Activated CD8-positive, alpha-beta memory T cell treated with anti-CD3 and anti-CD28 coated beads for 4 hours (primary cell): ENCODE measurements at places on chromosomes 1 and 21.

GRCh38 chr1:212457740-212458338 lies 25.1 kb downstream of the NENF start:
- no peak for DNase-seq

DNA sequence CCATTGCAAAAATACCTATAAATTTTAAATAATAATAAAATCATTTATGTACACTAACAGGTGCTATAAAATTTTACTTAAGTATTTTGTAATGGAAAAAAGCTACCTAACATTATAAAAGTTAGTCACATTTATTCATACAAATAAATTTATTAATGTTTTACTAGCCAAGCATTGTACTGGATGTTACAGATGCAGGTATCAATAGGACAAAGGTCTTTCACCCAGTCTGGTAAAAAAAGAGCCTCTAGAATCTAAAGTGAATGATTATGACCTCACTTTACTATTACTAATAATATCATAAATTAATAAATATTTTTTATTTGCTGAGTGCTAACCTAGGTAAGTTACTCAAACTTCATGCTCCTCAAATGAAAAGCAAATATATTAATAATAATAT lies 170.6 kb downstream of the KCNT2 start:
- no peak for DNase-seq

- no peak for DNase-seq
Measured at GRCh38 chr1:197515421-197515820, 247.4 kb downstream of the CRB1 start.

DNA sequence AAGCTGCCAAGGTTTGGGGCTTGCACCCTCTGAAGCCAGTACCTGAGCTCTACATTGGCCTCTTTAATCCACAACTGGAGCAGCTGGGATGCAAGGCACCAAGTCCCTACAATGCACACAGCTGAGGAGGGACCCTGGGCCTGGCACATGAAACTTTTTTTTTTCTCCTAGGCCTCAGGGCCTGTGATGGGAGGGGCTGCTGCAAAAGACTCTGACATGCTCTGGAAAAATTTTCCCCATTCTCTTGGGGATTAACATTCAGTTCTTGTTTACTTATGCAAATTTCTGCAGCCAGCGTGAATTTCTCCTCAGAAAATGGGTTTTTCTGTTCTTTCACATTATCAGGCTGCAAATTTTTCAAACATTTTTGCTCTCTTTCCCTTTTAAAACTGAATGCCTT lies 1072.2 kb downstream of the BRINP3 start:
- DNase-seq, result no peak

GRCh38 chr1:23530747-23531561 lies at the start of gene E2F2:
Gene E2F2 (minus strand): TSS chr1:23531233. CDS start chr1:23530793, 440 bp downstream.
- peak; percentile 60 for DNase-seq

DNA sequence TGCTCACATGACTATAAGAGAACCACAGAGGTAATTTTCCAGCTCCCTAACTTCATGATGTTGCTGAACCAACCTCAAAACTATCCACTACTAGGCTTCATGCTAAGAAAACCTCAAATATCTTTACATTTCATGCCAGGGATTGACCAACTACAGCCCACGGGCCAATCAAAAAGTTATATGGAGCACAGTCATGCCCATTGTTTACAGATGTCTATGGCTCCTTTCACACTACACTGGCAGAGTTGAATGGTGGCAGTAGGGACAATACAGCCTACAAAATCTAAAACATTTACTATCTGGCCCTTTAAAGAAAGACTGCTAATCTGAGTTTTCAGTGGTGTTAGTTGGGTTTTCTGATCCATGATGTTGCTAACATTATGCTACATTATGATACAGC lies 154.8 kb downstream of the TM2D1 start:
- no peak for DNase-seq

DNA sequence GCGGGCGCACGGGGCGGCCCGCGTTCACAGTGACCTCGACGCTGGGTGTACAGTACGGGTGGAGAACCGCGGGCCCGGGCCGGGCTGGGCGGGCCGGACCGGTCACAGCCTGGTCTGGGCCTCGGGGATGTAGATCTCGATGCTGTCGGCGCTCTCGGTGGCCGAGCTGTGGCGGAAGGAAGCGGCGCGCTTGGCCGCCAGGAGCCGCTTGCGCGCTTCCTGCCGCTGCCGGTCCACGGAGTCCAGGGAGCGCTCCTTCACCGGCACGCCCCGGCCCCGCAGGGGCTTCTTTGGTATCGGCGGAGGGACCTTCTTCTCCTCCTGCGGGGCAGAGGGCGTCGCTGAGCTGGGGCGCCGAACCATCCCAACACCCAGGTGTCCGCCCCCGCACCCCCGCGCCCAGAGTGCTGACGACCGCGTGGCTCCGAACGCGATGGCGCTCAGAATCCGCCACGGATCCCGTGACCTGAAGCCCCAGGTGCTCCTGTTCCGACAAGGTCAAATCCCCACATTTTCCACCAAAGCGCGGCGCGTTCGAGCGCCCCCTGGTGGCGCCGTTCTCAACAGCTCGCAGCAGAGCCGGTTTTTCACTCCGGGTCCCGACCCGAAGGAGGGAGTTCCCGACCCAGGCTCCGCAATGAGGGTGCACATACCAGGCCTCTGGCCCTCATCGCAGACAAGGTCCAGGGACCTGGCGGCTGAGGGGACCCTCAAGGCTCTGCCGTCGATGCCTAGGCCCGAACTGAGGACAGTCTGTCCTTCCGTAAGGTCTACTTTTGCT lies 6.6 kb upstream of the SMIM12 start:
- peak; percentile 88 for DNase-seq
